ENCODE measurements at places on chromosomes 1 and 21.

- H3K4me3 ChIP-seq: no peak overlapping the region
- H3K36me3 ChIP-seq: no peaks in the 10 kb centered on the region
- H3K4me1 ChIP-seq: no peaks in the 10 kb centered on the region
These were observed 34.0 kb upstream of the C1orf115 start for GRCh38 chr1:220655961-220656740.

GRCh38 chr1:153441238-153441755 lies 19.2 kb downstream of the S100A7 start:
- H3K4me1 ChIP-seq: no peaks in the 10 kb centered on the region
- no peak overlapping the region for H3K27ac ChIP-seq
- no peak for DNase-seq
- peaks cover 6% of the 10 kb centered on the region for H3K27me3 ChIP-seq
- H3K36me3 ChIP-seq: no peaks in the 10 kb centered on the region

GRCh38 chr1:22437573-22437972 lies 14.1 kb upstream of the ZBTB40 start:
- H3K4me3 ChIP-seq: no peak overlapping the region
- no peak overlapping the region for H3K27ac ChIP-seq
- no peaks in the 10 kb centered on the region for H3K4me1 ChIP-seq
- peaks cover 16% of the 10 kb centered on the region for H3K36me3 ChIP-seq
- H3K27me3 ChIP-seq: peaks cover 19% of the 10 kb centered on the region

- peaks cover 5% of the 10 kb centered on the region for H3K27me3 ChIP-seq
- H3K4me3 ChIP-seq: no peak overlapping the region
- no peaks in the 10 kb centered on the region for H3K36me3 ChIP-seq
These were observed 28.8 kb downstream of the TENT5C start for GRCh38 chr1:117634631-117635030.

DNA sequence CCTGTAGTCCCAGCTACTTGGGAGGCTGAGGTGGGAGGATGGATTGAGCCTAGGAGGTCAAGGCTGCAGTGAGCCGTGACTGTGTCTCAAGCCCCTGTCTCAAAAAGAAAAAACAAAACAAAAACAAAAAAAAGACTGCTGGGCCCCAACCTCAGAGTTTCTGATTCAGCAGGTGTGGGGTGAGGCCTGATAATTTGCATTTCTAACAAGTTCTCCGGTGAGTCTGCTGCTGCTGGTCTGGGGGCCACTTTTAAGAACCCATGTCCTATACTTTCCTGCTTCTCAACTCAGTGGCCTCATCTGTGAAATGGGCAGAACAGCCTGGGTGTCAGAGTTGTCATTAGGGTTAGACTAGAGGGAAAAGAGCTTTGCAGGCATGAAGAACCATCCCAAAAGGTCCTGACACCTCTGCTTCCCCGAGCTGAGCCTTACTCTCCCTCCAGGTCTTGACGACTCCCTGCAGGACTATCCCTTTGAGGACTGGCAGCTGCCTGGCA lies 2.8 kb downstream of the CNKSR1 start:
- H3K36me3 ChIP-seq: no peaks in the 10 kb centered on the region
- H3K4me3 ChIP-seq: no peak overlapping the region
- no peaks in the 10 kb centered on the region for H3K27me3 ChIP-seq
- no peak overlapping the region for H3K27ac ChIP-seq

- no peak for DNase-seq
- no peaks in the 10 kb centered on the region for H3K4me1 ChIP-seq
- no peak overlapping the region for H3K4me3 ChIP-seq
- peaks cover 10% of the 10 kb centered on the region for H3K27me3 ChIP-seq
- no peak overlapping the region for H3K27ac ChIP-seq
These were observed 6.8 kb upstream of the EFCAB14 start for GRCh38 chr1:46725736-46726108.
